ENCODE measurements at places on chromosomes 16 and 17.

- no peak for DNase-seq
Measured at GRCh38 chr17:4247361-4247970, 16.3 kb downstream of the ANKFY1 start.

GRCh38 chr16:9090101-9090959, 1.1 kb upstream of the HAPSTR1 start:
- peak; percentile 41 for DNase-seq

DNA sequence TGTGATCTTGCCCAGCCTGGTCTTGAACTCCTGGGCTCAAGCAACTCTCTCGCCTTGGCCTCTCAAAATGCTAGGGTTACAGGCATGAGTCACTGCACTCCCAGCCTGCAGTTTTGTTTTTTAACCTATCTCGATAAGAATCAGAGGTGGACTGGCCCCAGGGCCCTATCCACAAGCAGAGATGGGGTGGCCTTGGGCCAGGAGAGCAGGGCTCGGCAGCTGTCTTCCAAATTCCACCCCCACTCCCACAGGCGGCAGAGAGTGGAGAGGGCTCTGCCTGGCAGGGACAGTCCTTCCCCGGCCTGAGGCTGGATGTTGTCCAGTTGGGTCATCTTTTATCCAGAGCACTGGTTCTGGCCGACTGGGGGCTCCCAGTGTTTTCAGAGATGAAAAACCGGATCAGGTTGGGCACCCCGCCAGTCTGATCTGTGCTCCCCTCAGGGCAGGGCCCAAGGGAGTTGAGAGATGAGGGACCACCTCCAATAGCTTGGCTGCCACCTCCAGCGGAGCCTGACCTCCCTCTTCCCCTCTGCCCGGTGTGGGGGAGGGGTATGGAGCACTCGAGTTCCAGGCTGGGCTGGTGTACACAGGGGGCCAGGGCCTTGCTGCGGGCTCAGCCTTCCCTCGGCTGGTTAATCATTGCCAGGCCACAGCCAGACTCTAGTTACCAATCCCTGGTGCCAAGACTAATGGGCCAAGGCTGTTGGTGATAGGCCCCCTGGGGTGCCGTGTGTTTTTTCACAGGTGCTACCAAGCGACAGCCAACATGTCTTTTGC, 30.3 kb upstream of the MYO15B start:
- DNase-seq, result no peak

DNA sequence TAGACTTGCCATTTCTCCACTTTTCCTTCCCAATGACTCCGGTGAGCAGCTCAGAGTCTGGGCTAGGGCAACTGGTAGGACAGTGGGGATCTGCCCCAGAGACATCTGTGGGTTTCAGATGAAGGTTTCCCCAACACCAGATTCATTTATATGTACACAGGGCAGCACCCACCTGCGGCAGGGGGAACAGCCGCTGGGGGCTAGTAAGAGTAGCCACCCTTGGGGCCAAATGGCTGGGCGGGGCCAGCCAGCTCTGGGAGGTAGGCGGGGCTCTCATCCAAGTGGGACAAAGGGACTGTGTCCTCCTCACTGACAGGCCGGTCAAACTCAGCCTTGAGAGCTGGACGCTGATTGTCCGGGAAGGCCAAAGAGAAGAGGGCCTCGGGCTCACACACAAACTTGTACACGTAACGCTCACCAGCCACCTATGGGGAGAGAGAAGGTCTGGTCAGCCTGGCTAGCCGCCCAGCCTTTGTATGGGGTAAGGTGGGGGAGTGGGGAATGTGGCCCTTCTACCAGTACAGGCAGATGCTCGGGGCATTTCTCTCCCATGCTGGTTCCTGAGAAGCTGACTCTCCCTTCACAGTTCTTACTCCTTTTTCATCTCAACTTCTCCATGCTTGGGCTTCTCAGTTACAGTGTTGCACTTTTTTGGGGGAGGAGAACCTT, 17.7 kb downstream of the ETV4 start:
- no peak for DNase-seq
